T-helper 17 cell (primary cell): ENCODE measurements at places on chromosomes 3 and 15.

DNA sequence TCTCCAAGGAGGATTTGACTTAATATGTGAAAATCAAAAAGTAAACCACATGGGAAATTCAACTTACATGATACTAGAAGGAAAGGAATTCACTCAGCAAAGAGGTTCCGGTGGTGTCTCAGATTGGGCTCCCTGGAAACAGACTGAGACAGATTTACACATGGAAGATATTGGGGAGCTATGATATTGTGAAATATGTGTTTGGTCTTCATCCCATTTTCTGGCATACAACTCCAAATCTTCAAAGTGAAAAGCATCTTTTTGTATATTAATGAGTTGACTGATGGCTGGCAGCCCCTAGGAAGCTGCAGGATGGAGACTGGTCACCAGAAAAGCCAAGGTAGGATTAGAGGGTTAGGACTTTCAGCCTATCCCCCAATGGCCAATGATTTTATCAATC is 29.3 kb downstream of the GRK7 start:
- no peak overlapping the region for H3K4me3 ChIP-seq
- no peak overlapping the region for H3K27ac ChIP-seq
- peaks cover 36% of the 10 kb centered on the region for H3K4me1 ChIP-seq
- H3K27me3 ChIP-seq: no peaks in the 10 kb centered on the region
- DNase-seq: no peak

- no peak for DNase-seq
- H3K4me1 ChIP-seq: peaks cover 21% of the 10 kb centered on the region
- H3K27ac ChIP-seq: peak overlapping the region; percentile 82
- H3K36me3 ChIP-seq: peaks cover 5% of the 10 kb centered on the region
- no peak overlapping the region for H3K4me3 ChIP-seq
- H3K27me3 ChIP-seq: peaks cover 8% of the 10 kb centered on the region
Measured at GRCh38 chr3:119599558-119600174, 2.0 kb downstream of the PLA1A start.

DNA sequence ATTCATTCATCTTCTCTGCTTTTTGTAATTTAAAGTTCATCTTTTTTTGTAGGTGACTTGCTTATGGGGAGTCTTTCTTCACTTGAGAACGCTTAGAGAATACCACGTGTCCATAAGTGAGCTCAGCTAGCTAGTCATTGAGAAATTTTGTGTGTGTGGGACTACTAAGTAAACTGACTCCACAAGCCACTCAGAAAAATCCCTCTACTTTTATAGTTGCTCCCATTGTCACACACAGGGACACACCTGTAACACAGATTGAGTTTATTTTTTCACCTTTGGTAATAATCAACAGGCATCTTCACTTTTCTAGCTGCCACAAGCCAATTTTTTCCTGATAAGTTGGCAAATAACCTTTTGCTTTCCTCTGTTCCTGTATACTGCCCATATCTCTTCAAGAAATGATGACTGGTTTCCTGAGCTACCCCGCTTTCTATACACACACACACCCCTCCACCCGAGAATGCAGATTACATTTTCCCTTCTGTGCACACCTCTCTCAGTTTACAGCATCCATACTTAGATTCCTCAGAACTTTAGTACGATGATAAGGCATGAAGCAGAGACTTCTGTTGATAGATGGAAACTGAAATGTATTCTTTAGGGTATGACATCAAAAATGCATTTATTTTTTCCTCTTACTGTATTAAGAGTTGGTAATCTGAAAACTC is 4.6 kb downstream of the TSC22D2 start:
- peak overlapping the region; percentile 97 for H3K4me3 ChIP-seq
- peak overlapping the region; percentile 82 for H3K27ac ChIP-seq
- no peaks in the 10 kb centered on the region for H3K36me3 ChIP-seq
- DNase-seq: no peak
- H3K4me1 ChIP-seq: peaks cover 53% of the 10 kb centered on the region

DNA sequence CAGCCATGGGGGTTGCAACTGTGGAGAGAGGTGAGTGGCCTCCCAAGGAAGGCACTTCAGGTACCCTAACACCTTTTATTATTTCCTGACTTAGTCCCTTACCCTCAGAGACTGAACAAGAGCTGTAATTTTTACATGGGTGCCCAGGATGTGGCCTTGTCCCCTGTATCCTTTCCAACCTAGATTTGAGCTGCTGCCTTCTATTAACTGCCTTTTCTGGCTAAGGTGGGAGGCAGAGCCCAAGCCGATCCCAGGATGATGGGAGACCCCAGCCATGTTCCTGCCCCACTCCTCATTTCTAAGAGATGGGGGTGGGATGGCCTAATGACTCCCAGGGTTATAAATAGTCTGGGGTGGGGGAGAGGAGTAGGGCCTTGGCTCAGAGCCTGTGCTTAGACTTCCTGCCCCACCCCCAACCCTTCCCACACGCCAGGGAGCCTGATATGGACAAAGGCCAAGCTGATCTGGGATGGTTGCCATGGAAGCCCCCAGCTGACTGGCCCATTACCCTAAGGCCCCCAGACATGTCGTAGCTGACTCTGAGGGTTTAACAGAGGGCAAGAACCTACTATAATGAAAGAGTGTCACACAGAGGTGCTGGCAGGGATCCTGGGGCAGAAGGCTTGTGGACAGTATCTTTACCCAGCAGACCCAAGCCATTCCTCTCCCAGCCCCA is 1.9 kb downstream of the KLHDC8B start:
- no peaks in the 10 kb centered on the region for H3K36me3 ChIP-seq
- H3K4me3 ChIP-seq: no peak overlapping the region
- peaks cover 7% of the 10 kb centered on the region for H3K4me1 ChIP-seq
- no peak overlapping the region for H3K27ac ChIP-seq
- DNase-seq: no peak

- H3K4me3 ChIP-seq: no peak overlapping the region
- no peaks in the 10 kb centered on the region for H3K36me3 ChIP-seq
- no peaks in the 10 kb centered on the region for H3K27me3 ChIP-seq
- no peaks in the 10 kb centered on the region for H3K4me1 ChIP-seq
- H3K27ac ChIP-seq: no peak overlapping the region
Measured at GRCh38 chr3:79534727-79535126, 233.1 kb downstream of the ROBO1 start.

DNA sequence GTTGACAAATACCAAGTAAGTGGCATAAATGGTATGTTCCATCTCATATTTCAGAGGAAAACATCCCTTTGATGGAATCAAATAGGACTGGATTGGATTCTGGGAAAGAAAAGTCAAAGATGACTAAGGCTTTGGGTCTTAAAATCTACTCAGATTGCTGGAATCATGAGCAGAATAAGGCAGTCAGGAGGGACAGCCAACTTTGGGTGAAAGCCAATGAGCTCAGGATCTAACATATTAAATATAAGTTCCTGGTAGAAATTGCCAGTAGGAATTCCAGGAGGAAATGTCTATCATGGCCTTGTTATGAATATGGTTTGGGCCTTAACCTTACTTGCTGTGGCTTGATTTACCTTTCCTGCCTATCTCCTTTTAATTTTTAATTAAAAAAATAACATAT is 55.3 kb downstream of the ISL2 start:
- H3K27me3 ChIP-seq: no peaks in the 10 kb centered on the region
- DNase-seq: no peak
- H3K4me1 ChIP-seq: peaks cover 2% of the 10 kb centered on the region

DNA sequence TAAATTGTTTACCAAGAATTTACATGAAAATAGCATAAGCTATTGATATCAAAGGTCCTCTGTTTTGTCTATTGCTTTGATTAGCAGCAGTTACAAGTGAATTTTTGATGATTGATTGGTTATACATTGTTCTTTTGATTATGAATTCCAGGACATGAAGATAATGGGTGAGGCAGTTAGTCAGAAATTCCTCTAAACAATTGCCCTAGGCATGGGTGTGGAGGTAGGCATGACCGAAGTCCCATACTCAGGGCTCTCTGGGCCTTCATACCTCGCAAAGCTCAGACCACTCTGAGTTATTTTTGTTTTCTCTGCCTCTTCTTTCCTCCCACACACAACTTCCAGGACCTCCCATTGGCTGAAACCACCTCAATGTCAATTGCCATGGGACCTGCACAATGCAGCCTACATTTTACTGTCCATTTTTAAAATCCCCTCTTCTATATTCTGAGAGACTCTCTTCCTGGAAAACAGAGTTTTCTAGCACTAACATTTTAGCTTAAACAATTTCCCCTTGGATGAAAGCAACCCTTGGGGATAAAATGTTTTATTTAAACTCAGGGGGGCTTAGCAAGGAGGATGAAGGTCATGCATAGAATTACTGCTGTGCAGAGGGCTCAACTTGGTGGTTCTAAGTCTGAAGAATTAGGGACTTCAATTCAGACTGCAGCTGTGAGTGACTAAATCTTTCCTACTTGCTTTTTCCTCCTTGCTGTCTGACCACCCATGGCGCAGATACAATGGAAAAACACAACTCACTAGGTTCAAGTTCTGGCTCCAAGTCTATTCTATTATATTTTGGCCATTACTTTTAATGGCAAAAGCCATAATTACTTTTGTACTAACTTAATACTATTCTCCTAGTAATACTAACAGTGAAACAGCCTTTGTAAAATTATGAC is 594.8 kb downstream of the NTRK3 start:
- H3K36me3 ChIP-seq: no peaks in the 10 kb centered on the region
- no peaks in the 10 kb centered on the region for H3K27me3 ChIP-seq
- no peaks in the 10 kb centered on the region for H3K4me1 ChIP-seq
- H3K27ac ChIP-seq: no peak overlapping the region
- no peak for DNase-seq
